Activated naive CD4-positive, alpha-beta T cell treated with anti-CD3 and anti-CD28 coated beads, Interleukin-2, amount 50 U/mL, for 72 hours (primary cell): ENCODE measurements at places on chromosomes 1 and 21. TPM values are rescaled to one million over a fixed set of nuclear protein-coding genes. Genes with fewer than 3 reads are reported as not detected.

DNA sequence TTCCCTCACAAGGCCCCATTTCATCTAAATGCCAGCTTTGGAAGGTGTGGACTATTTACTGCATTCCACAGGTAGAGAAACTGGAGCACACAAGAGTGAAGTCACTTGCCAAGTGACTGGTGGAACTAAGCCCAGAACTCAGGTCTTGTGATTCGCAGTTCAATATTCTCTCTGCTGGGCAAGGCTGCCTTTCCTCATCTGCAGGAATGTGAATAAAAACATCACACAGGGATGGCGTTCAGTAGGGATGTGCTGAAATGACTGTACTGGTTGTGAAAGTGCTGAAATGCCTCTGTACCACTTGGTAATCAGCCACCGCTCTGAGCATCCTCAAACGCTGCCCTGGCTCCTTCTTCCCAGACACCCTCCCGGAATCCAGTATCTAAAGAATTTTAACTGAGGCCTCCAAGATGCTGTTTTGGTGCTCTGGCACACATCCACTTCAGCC, 145.6 kb downstream of the HIVEP3 start:
- no peak for DNase-seq

DNA sequence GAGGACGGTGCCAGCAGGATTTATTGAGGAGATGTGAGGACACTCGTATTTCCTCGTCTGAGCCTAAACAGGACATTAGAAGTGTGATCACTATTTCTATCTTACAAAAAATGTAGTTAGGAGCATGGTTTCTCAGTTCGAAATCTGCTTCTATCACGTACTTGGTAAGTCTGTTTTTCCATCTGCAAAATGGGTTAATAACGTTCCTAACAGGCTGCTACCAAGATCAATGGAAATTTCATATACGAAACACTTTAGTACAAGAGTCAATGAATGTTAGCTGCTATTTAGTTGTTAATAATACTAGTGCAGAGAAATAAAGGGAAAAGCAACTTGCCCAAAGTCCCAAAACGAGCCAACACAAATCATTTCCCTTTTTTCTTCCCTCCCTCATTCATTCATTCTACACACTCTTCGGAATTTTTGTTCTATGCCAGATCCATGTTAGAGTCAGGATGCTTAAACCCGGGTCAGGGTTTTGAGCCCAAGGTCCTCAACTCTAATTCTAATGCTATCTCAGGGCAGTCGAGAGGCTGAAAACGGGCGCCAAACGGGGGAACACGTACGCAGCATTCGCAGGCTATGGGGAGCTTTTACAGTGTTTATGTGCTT, 608 bp downstream of the SNRNP40 start:
- DNase-seq = no peak

- no peak for DNase-seq
These were observed 356.4 kb upstream of the ST6GALNAC5 start for GRCh38 chr1:76510672-76511557.

- DNase-seq = no peak
These were observed 1.2 kb upstream of the ACOT11 start for GRCh38 chr1:54546651-54547401.

DNA sequence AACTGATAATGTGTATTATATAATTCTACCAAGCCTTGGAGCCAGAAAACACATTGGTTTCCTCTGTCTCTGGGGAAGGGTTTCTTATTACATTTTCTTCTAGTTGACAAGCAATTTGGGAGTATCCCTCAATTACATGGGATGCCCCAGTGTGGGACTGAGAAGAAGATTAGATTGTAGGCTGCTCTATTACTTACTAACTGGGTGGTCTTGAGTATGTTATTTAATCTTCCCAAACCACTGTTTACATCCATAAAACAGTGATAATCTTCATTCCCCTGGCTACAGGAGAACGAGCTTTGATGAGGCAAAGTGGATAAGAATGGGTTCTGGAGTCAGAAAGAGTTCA, 105.8 kb downstream of the TSEN15 start:
- DNase-seq = no peak

GRCh38 chr1:174000371-174000770, 21.8 kb downstream of the RC3H1 start:
- no peak for DNase-seq

The SPRR1A gene
- total RNA-seq = not detected

The RHOC gene
- total RNA-seq = 81.8 TPM

The TRIM45 gene
- 1.5 TPM for total RNA-seq

The AADACL3 gene
- total RNA-seq = not detected

The KCNK2 gene
- not detected for total RNA-seq
